Activated T-helper 9 cell treated with anti-CD3 and anti-CD28 coated beads, Interleukin-2, amount 50 U/mL, for 16 hours (primary cell): ENCODE measurements at places on chromosomes 7 and 10.

DNA sequence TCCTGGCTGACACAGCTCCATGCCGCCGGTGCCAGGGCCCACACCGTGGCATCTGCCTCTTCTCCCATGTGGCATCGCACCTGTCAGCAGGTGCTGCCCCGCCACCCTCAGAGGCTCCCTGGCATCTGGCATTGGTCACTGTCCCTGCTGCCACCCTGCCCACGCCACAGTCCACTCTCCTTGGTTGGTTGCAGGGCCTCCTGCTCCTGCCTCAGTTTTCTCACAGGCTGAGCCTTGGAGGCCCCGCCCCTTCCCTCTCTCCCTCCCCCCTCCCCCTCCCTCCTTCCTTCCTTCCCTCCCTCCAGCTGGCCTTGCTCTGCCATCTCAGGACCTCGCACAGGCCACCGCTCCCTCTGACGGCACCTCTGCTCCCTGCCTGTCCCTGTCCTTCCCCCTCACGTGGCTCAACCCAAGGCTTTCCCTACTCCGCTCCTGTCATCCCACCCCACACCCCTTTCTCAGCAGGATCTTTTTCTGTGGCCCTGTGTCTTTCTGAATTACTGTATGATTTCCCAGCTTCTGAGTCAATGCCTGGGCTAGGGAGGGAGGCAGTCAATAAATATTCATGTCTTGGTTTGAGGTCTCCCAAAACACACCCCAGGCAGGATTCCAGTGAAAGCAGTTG is 87.4 kb downstream of the INPP5A start:
- DNase-seq, result no peak

- DNase-seq, result no peak
Measured at GRCh38 chr10:49138361-49138891, 4.6 kb upstream of the FAM170B start.

DNA sequence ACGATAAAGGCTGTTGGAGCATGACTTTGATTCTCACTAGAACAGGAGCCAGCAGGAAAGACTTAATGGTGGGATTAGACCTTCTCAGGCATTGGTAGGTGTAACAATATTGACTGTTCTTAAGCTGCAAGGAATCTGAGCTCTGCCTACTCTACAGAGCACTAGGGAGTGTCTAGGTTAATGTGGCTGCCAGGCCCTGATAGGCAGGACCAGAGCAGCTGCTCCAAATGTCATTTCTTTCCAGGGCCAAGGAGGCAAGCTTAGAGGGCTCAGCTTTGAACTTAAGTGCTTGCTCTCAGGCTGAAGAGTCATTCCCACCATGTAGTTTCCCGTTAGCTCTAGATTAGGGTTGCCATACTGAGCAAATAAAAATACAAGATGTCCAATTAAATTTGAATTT is 96.8 kb downstream of the RAB18 start:
- no peak for DNase-seq

- no peak for DNase-seq
Measured at GRCh38 chr7:85074-85882, 107.1 kb upstream of the FAM20C start.

- no peak for DNase-seq
Measured at GRCh38 chr10:69660296-69660695, 30.2 kb downstream of the FAM241B start.

GRCh38 chr10:62759599-62760175 is 44.8 kb upstream of the ADO start:
- DNase-seq, result no peak

GRCh38 chr10:60718886-60719285 is 59.4 kb upstream of the CDK1 start:
- no peak for DNase-seq

GRCh38 chr7:40211276-40212003 is 76.6 kb downstream of the SUGCT start:
- no peak for DNase-seq

DNA sequence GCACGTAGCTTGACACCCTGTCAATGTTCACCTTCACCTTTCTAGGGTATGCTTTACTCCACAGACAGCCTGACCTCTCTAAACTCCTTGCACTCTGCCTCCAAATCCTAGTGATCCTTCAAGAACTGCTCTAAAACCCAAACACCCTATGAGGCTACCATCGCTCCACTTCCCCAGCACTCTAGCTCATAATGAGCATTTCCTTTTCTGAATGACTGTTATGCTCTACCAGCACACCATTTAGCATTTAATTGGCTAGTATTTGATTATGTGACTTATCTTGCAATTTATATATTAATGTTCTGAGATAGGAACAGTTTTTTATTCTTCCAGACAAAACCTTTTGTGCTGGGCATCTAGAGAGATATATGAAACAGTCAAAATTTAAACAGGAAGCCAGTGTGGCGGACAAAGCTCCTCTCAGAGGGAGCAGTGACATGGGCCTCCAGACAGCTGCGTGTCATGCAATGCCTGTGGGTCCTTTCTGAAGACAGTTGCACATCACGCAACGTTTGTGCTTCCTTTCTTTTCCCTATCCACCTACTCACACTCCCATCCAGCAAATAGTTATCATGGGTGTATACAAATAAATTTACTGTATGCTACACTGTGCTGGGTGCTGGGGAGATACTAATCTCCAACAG is 86.3 kb downstream of the ALOX5 start:
- DNase-seq, result no peak

DNA sequence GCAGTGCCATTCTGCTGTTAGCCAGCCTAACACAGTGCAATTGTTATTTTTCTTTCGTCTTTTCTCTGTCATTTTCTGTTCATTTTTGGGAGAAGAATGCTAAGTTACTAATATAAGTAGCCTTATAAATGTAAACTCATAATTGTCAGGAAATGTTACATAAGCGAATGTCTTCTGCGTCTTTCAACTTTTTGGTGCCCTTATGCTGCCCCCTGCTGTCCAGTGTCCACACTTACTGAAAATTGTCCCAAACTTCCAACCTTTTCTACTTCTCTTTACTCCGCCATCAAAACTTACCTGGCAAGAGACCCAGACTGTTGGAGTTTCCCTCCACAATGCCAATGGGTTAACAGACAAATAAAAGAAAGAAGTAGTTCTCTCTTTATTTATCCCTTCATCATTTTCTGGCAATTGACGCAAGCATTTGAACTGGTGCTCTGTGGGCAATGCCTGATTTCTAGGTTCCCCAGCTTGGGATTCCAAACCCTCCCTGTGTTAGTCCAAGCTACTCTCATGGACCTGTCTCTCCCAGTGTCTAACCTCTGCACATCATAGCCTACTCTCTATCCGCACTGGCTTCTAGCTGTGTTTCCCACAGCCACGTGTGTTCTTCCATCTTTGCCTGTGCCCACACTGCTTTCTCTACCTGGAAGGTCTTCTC is 21.0 kb upstream of the EPC1 start:
- DNase-seq, result peak; percentile 68

DNA sequence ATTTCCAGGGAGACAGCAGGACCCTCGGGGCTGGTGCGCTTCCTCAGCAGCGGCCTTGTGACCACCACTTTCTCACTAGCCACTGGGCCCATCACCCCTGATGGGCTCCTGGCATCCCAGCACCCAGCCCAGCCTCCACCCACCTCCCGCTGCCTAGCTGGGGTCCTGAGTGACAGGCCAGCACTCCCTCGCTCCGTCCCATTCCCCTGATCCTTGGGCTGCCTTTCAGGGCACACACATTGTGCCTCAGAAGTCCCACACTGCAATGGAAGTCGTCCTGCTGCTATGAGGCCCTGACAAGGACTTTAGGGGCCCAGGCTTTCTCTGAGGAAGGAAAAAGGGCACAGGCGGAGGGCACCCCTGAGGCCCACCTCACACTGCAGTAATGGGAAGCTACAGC is 12.4 kb downstream of the CAMK2B start:
- DNase-seq, result no peak

- no peak for DNase-seq
Measured at GRCh38 chr10:24992512-24993133, 23.3 kb downstream of the ENKUR start.

- no peak for DNase-seq
Measured at GRCh38 chr7:7134046-7134445, 48.3 kb upstream of the C1GALT1 start.

GRCh38 chr10:47136866-47137265 is 163.1 kb upstream of the GDF10 start:
- no peak for DNase-seq

DNA sequence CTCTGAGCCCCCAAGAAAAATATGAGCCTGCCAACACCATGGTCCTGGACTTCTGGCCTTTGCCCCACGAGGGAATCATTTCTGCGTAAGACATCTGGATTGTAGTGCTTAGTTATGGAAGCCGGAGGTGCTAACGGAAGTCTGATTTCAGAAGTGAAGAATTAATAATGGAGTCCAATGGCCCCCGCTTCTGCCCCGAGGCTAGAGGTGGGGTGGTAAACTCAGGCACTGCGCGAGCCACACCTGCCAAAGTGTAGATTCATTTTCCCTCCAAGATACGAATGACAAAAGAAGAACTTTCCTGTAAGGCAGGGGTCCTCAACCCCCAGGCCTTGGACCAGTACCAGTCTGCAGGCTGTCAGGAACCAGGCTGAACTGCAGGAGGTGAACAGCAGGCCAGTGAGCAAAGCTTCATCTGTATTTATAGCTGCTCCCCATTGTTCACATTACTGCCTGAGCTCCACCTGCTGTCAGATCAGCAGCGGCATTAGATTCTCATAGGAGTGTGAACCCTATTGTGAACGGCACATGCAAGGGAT is 22.3 kb downstream of the CNPY1 start:
- no peak for DNase-seq

DNA sequence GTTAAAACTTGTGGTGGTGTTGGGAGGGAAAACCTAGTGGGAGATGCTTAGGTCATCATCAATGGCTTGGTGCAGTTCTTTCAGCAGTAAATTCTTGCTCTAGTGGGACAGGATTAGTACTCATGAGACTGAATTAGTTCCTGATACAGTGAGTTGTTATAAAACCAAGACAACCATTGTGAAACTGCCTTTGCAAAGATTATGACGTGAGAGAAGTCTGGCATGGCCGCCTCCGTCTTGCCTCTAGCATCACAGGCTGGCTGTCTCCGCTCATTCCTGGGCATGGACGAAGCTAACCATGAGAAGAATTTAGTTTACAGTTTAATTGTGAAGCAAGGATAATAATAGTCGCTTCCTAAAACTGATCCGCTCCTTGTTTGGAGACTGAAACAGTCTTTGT is 186.4 kb downstream of the KIF20B start:
- DNase-seq, result no peak

DNA sequence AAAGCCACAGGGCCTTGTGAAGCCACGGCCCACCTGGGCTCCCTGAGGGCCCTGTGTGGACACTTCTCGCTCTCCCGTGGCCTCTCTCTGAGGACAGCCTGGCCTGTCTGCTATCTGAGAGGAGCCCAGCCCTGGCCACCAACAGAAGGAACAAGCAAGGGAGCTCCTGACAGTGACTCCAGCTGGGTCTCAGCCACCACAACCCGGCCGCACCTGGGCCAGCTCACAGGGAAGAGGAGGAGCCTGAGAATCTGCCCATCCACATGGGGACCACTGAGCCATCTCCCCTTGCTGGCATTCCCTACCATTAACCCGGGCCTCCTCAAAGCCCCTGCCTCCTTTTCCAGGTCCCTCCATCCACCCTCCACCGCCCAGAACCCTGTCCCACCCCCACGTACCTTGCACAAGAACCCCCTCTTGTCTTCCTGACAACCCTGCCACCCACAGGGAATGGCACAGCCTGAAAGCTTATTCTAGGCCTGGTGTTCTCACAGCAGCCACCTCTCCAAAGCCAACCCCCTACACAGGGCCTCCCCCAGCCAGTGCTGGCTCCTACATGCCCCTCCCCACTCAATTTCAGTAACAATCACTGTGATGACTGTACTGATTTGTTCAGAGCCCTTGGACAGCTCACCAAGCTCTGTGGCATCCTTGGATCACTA is 120.2 kb downstream of the GRID1 start:
- DNase-seq, result no peak

GRCh38 chr10:62749093-62749683 is 55.3 kb upstream of the ADO start:
- no peak for DNase-seq

DNA sequence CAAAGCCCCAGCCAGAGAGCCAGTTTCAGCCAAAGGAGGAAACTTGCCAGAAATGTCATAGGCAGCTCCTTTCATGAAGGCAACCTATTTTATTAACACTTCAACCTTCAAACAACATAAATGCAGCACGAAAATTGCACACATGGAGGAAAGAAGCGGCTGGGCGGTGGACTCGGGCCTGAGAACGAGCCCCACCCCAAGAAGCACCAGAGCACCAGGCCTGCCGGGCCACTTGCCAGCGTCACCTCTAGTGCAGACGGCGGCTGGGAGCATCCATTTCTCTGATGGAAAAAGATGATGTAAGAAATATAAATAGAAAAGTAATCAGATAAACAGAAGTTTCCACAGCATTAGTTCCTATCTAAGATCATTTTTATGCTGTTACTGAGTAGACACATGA is 100.0 kb downstream of the TCERG1L start:
- no peak for DNase-seq

- no peak for DNase-seq
Measured at GRCh38 chr7:46386428-46387399, 465.6 kb upstream of the IGFBP3 start.

GRCh38 chr10:96339956-96340904 is 18.6 kb downstream of the OPALIN start:
- peak; percentile 11 for DNase-seq

GRCh38 chr10:114525368-114525949 is 121.2 kb upstream of the AFAP1L2 start:
- DNase-seq, result no peak

DNA sequence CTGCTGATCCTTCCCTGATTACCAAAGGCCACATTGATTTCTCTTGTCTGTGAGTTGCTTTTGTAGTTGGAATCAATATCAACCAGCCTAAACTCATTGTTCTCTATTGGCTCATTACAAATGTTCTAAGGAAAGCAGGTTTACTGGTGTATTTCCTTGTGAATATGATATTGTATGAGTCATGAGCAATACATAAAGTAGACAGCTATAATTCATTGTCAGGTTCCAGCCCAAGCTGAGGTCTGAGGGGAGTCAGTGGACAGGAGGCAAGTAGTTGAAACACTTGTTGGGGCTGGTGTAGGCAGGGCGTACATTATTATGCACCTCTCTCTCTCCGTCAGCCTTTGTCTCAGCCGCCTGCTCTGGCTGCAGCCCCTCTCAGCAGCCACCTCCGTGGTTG is 451.7 kb downstream of the IPMK start:
- no peak for DNase-seq

DNA sequence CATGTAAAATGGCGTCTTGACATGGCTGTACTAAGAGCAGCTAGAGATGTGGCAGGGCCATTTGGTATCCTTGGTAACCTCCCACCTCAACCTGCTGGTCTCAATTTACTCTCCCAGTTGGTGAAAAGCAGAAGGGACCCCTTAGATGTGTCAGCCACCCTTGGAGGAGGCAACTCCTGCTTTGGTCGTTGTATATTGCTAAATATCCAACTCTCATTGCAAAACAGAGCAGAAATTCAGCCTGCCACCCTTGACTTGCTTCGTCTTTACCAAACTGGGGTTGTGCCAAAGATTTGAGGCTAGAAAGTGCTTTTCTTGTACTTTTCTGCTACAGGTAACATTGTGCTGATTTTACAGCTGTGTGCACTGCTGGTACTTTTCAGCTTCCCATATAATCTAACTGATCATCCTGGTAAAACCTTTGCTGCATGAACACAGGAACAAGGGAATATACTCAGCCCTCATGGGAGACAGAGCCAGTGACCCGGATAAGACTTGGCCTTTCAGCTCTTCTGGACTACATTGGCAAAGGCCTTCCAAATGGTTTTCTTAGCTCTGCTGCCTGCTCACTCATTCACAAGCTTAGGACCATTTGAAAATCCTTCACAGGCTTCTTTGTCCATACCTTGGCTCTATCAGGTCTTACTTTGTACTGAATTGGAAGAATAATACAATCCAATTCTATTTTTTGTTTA is 2.2 kb upstream of the VSTM4 start:
- no peak for DNase-seq

- DNase-seq, result no peak
Measured at GRCh38 chr7:69422574-69422985, 175.7 kb upstream of the AUTS2 start.

- DNase-seq, result no peak
Measured at GRCh38 chr10:110864662-110865140, 7.0 kb upstream of the PDCD4 start.
